ENCODE measurements at places on chromosomes 2 and 18. TPM values are rescaled to one million over a fixed set of nuclear protein-coding genes. Genes with fewer than 3 reads are reported as not detected.

PRSS56 gene
- total RNA-seq, result not detected

ARMC9 gene
- 7.4 TPM for total RNA-seq

MROH2A gene
- total RNA-seq, result not detected

SAG gene
- total RNA-seq, result not detected

RRM2 gene
- total RNA-seq, result 444 TPM

TIMM21 gene
- 66.4 TPM for total RNA-seq

CREG2 gene
- total RNA-seq, result not detected

CHN1 gene
- total RNA-seq, result 17.3 TPM

NMUR1 gene
- total RNA-seq, result 0.06 TPM

CCDC148 gene
- not detected for total RNA-seq

CXCR1 gene
- total RNA-seq, result not detected

MERTK gene
- total RNA-seq, result 0.51 TPM

PKDCC gene
- total RNA-seq, result not detected

BMPR2 gene
- 9.4 TPM for total RNA-seq

TBC1D8 gene
- total RNA-seq, result 1.1 TPM

ALPG gene
- not detected for total RNA-seq

SPDYA gene
- total RNA-seq, result 0.89 TPM

FHOD3 gene
- not detected for total RNA-seq

LHCGR gene
- not detected for total RNA-seq

GAL3ST2 gene
- 0.25 TPM for total RNA-seq

SCYGR4 gene
- total RNA-seq, result not detected

TLX2 gene
- 0.25 TPM for total RNA-seq

RAB10 gene
- 150 TPM for total RNA-seq

PROM2 gene
- 0.48 TPM for total RNA-seq

AGXT gene
- total RNA-seq, result not detected

ABCG5 gene
- total RNA-seq, result not detected

SERPINB10 gene
- not detected for total RNA-seq

ZNF521 gene
- not detected for total RNA-seq

SATB2 gene
- total RNA-seq, result 0.21 TPM

CKAP2L gene
- 23.0 TPM for total RNA-seq

SPC25 gene
- 29.0 TPM for total RNA-seq

OTX1 gene
- not detected for total RNA-seq

FOXI3 gene
- total RNA-seq, result not detected

TWIST2 gene
- total RNA-seq, result not detected

ASAP2 gene
- total RNA-seq, result 0.08 TPM

PLEKHH2 gene
- total RNA-seq, result 0.70 TPM

CCL20 gene
- 6.0 TPM for total RNA-seq

NEDD4L gene
- 4.2 TPM for total RNA-seq

GCG gene
- total RNA-seq, result not detected

NEU2 gene
- total RNA-seq, result not detected

GNLY gene
- 18.6 TPM for total RNA-seq

ATP6V1B1 gene
- total RNA-seq, result not detected

KCNK3 gene
- not detected for total RNA-seq
